Stimulated activated CD4-positive, alpha-beta T cell treated with anti-CD3 and anti-CD28 coated beads, TNF-alpha, amount 100 ng/mL, for 4 hours (primary cell): ENCODE measurements at places on chromosomes 5 and 9.

- DNase-seq, result no peak
Measured at GRCh38 chr9:6302417-6302816, 25.8 kb upstream of the TPD52L3 start.

DNA sequence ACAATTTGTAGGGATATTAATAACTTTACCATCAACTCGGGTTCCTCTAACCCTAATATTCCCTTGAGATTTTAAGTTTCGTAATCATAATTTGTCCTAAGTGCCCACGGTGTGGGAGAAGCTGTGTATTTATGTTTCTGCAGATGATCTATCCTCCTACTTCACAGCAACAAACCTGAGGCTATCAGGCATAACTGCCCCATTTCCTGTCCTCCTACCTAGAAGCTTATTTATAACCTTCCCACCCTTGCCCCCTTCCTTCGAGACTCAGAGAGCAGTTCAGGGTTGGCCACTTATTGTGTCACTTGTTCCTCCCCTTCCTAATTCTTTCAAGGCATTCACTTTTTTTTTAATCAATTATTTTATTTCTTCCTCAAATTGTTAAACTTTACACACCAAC, 29.6 kb upstream of the LCP2 start:
- DNase-seq, result no peak

DNA sequence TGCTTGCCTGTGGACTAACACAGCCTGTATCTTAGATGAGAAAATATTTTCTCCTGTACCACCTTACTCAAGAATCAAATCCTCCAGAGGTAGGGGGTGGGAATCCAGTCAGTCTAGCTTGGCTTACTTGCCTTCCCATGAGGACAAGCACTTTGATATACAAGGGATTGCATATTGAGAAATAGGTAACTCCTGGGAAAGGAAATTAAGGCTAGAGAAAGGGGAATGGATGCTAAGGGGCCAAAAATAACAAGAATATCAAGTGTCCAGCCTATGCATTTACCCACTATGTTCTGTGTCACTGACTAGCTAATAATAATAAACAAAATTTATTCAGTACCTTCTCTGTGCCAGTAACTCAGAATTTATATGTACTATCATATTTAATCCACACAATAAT, 21.4 kb upstream of the SNX2 start:
- no peak for DNase-seq

- DNase-seq, result no peak
Measured at GRCh38 chr5:115575167-115576070, 26.9 kb downstream of the TICAM2 start.

DNA sequence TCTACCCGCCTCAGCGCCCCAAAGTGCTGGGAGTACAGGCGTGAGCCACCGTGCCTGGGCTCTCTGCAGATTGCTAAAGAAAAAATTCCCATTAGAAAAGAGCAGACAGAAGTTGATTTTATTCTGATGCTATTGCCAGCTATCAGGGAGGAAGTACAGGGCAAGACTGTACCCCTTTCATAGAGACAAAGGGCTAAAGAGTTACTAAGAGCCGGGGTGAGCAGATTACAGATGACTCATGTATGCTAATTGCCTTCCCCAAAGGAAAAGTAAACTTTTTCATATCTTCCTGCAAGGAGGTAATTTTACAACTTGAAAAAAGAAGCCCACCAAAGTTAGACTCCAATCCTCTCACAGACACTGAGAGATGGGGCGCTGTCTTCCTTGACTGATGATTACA, 42.3 kb upstream of the MCTP1 start:
- DNase-seq, result no peak

- no peak for DNase-seq
Measured at GRCh38 chr5:88929385-88929784, 46.4 kb upstream of the MEF2C start.

GRCh38 chr5:170290498-170290897, 7.1 kb downstream of the LCP2 start:
- DNase-seq, result no peak

- no peak for DNase-seq
Measured at GRCh38 chr5:124963236-124963919, 216.9 kb upstream of the ZNF608 start.

GRCh38 chr5:154762261-154762660, 7.1 kb downstream of the LARP1 start:
- no peak for DNase-seq

GRCh38 chr5:5490774-5491347, 68.4 kb downstream of the ICE1 start:
- DNase-seq, result no peak

DNA sequence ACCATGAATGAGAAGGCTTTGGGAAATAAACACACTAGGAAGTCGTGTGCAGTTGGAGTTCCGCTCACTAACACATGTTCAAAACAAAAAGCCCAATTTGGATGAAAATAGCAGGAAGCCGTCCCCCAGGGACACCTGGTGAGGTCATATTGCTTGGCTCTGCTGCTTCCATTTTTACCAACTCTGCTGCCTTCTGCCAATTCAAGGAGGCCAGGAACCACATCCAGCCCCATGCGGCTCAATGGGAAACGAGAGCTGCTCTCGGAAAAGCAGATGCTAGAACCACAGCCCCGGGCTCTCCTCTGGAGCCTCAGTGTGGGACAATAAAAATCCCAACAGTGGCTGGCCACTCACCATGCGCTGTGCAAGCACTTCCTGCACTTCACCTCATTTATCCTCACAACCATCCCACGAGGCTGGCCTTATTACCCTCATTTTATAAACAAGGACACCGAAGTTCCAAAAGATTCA, 13.4 kb downstream of the ADAM19 start:
- DNase-seq, result no peak

DNA sequence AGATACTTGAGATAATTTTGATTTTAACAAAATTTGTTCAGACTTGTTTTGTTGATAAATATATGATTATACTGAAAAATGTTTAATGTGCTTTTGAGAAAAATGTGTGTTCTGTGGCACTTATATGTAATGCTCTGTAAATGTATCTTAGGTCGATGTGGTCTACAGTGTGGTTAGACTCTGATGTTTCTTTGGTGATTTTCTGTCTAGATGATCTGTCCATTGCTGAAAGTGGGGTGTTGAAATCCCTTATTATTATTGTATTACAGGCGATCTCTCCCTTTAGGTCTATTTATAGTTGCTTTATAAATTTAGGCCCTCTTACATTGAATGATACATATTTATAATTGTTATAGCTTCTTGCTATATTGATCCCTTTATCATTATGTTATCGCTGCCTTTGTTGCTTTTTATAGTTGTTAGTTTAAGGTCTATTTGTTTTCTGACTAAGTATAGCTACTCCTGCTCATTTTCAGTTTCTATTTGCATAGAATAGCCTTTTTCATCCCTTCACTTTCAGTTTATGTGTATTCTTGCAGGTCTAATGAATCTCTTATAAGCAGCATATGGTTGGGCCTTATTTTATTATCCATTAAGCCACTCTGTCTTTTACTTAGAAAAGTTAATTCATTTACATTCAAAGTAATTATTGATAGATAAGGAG, 124.3 kb downstream of the MRPS30 start:
- DNase-seq, result no peak

DNA sequence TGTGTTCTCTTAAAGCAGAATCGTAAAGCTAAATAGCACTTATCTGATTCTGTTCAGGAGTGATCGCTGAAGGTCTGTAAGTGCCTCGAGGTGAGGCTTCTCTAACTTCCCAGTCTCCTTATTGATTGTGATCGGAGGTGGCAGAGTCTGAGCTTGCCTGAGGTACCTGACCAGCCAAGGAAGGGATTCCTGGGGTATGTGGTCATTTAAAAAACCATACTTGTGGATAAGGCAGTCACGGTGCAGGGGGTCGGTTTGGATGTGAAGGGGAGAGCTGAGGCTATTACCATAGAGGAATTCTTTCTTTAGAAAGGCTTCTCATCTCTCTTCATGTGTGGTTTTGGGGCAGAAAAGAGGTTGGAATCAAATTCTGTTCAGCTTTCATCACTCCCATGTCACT, 193.7 kb downstream of the TLE4 start:
- DNase-seq, result no peak

DNA sequence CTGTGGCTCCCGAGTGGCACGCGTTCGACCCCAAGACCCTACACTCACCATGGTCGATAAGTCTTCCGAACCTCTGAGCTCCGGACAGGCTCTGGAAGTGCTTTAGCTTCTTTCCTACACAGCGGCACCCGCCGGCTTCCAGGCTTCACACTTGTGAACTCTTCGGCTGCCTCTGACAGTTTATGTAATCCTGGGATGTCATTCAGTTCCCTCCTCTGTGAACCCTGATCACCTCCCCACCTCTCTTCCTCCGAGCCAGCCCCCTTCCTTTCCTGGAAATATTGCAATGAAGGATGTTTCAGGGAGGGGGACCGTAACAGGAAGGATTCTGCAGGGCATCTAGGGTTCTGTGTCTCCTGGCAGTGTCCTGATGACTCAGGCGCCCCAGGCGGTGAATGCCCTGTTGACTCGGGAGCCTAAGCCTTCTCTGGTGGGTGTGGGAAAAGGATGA, at the start of gene CD14:
CD14 (minus strand) TSS at position 155 of the 451 bp plus-strand sequence; CDS start at position 51, 104 bp downstream.
- no peak for DNase-seq

GRCh38 chr5:100322483-100322882, 212.7 kb upstream of the FAM174A start:
- DNase-seq, result no peak

- no peak for DNase-seq
Measured at GRCh38 chr9:114525513-114525912, 20.2 kb upstream of the WHRN start.

GRCh38 chr5:161058781-161059180, 206.8 kb upstream of the ATP10B start:
- DNase-seq, result no peak

GRCh38 chr5:128303593-128303992, 220.0 kb downstream of the SLC12A2 start:
- DNase-seq, result no peak

DNA sequence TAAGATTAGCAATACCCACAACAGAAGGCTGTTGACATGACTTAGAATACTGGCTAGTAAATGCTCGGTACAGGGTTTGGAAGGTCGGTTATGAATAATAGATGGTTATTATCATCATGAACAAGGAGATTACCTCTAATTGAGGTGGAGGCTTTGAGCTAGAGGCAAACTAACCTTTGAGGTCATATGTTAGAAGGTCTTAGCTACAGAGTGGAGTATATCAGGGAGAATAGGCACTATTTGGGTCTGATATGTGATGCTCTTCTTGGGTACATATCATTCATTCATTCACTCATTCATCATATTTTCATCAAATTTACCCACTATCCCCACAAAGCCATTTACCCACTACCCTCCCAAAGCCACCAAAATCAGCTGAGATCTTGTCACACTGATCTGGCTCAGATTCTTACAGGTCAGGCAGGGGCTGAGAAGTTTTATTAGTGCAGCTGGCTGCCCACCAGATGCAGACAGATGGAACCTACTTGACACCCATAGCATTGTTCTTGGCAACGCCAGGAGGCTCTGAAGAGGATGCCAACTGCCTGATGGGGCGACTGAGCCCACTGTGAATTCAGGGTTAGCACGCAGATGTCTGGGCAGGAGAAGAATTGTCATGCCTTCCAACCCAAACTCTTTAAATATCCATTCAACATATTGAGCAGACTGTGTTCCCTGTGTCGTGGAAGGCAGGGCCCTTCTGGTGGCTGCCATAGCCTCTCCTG, 90.2 kb upstream of the SH3PXD2B start:
- no peak for DNase-seq

GRCh38 chr5:165407352-165407751, 1901.9 kb downstream of the MAT2B start:
- no peak for DNase-seq

DNA sequence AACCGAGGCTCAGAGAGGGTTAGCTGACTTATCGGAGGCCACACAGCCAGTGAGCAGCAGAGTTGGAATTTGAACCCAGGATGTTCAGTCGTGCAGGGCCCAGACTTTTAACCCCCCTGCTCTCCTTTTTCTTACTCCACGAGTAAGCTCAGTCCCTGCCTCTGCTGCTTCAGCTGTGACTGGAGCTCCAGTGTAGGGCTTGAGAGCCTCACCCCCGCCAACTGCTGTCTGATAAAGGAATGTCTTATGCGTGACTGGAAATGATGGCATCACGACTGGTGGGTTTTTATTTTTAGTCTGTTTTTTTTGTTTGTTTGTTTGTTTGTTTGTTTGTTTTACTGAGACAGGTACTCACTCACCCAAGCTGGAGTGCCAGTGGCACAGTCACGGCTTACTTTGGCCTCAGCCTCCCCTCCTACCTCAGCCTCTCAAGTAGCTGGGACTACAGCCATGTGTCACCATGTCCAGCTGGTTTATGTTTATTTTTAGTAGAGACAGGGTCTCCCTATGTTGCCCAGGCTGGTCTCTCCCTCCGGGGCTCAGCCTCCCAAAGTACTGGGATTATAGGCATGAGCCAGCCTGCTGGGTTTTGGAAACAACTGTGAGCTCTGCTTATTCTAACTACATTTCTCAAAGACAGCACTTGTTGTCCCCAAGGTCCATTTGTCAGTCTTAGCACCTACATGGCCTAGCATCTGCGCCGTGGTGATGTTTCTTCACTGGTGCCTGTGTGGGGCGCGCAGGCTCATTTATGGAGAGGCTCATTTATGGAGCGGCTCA, 52.5 kb upstream of the NCS1 start:
- no peak for DNase-seq

- no peak for DNase-seq
Measured at GRCh38 chr9:115135821-115136778, 18.1 kb upstream of the TNC start.

GRCh38 chr5:32042551-32042961, 131.6 kb downstream of the GOLPH3 start:
- no peak for DNase-seq

- no peak for DNase-seq
Measured at GRCh38 chr9:126051446-126052130, 275.0 kb upstream of the MVB12B start.

- no peak for DNase-seq
Measured at GRCh38 chr5:2891781-2892180, 140.3 kb upstream of the IRX2 start.

- DNase-seq, result no peak
Measured at GRCh38 chr9:124363326-124364096, 51.7 kb downstream of the PSMB7 start.

DNA sequence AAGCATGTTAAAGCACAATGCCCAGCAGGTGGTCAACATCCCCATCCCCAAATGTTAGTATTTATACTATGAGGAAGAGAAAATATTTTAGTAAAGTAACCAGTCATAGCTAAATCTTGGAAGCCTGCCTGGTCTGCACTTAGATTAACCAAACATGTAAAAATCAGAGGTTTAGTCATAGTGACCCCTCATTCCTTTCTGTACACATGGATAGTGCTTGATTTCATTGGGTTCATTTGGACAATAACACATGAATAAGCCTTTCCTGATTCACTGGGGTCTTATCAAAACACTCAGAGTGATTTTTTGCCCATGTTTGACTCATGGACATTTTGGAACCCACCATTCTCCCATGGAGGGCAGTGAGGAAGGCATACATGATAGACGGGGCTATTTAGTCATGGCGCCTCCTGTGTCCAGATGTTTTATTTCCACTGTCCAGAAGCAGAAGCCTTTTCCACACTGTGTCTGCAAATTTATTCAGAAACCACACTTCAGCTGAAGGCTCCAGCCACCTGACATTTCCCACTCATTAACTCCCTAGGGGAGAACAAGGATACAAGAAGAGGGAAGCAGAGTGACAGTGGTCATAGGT, 32.5 kb downstream of the OR1J1 start:
- no peak for DNase-seq
